ENCODE measurements at places on chromosomes 4 and X.

DNA sequence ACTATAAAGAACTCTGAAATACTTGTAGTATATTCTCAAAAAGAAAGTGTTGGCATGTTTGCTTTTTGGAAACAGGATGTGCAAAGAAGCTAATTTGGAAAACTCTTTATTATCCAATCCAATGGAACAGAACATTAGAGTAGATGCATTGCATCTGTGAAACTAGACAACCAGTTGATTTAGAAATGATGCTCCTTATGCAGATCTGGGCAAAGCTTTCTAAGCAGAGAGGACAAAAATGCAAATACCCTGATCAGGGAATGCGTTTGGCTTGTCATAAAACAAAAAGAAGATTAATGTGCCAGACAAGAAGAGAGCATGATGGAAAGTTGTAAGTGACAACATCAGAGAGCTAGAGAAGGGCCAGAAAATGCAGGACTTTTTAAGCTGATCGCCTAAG lies 142.3 kb downstream of the RCHY1 start:
- no peak for DNase-seq

- DNase-seq, result peak; percentile 29
Observed at GRCh38 chrX:120000490-120001246, 57.1 kb upstream of the NKAP start.

DNA sequence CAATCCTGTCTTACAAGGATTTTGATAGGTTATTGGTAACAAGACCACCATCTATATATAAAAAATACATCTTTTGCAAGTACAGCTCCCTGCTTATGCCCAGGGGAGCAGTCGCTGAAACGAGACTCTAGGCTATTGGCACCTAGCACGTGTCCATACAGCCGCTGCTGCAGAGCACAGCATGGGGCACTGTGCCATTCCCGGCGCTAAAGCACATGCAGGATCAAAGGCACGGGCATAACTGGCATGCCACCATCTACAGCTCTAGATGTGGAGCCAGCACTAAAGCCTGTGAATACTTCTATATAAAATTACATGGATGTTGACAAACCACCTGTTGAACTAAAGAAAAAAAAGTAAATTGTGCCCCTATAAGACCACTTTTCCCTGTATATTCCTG lies 144.8 kb downstream of the COL25A1 start:
- DNase-seq, result no peak

DNA sequence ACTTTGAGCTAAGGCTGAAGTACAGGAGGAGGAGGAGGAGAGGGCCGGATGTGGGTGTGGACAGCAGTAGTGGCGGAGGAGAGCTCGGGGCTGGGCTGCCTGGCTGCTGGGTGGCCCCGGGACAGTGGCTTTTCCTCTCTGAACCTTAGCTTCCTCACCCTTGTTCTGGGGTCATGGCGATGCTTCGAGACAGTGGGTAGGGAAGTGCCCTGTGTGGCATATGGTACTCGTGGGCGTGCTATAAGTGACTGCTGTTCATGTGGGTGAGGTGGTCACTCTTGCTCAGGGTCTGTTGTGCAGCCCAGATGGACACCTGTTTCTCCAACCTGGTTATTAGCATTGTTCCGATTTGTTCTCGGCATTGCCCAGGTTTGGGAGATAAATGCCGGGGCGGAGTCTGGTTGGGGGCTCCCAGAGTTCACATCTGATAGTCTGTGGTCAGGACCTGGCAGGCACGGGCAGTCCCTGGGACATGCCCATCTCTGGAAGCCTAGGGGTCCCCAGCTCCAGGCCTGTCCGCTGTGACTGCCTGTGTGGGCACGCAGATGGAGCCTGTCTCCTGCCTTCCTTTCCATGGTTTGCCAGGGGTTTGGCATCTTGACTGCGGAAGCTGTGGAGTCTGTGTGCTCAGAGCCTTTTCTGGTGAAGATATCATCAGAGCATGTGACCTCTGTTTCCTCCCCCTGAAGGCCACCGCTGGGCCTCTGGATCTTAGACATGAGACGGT lies 4.9 kb upstream of the CPZ start:
- DNase-seq, result no peak
